HS-5 (cell line): ENCODE measurements at places on chromosomes 5 and 9.

- no peak for DNase-seq
These were observed 35.8 kb downstream of the OTULINL start for GRCh38 chr5:14617441-14617840.

DNA sequence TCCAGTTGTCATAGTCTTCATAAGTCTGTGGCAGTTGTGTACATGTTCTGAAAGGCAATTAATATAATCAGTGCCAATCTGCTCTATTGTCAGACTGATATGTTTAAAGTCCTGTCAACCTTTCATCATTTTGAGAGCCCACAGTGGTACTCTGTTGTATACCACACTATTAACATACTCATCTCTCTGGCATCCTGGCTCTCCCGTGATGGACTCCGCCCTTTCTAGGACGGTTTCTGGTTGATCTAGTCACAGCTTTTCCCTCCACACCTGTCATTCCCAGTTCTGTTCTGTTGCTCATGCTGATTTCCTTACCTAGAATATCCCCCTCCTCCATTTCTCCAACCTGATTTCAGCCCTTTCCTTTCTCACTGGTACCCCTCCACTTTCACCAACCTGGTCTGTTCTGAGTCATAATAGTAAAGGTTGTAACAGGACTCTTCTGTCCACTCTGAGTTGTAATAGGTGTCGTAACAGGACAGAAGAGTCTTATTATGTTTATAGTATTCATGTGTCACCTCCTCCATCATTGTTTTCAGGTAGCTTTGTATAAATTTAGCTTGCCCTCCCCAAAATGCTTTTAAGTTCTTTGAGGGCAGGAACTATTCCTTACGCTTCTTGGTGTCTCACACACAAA, 4.1 kb downstream of the PTCD2 start:
- no peak for DNase-seq

DNA sequence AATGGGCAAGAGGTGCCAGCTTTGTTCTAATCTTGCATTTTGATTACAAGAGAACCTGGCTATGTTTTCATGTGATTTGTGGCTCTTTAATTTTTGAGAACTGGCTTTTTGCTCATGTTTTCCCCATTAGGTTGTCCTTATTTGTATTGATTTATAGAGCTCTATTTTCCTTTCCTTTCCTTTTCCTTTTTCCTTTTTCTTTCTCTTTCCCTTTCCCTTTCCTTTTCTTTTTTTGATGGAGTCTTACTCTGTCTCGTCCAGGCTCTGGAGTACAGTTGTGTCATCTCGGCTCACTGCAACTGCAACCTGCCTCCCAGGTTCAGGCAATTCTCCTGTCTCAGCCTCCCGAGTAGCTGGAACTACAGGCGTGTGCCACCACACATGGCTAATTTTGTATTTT, 55.5 kb downstream of the GPBP1 start:
- DNase-seq, result no peak

GRCh38 chr9:112002847-112003457, 106.3 kb downstream of the UGCG start:
- no peak for DNase-seq

- no peak for DNase-seq
These were observed 13.0 kb upstream of the C9orf72 start for GRCh38 chr9:27586304-27586703.

DNA sequence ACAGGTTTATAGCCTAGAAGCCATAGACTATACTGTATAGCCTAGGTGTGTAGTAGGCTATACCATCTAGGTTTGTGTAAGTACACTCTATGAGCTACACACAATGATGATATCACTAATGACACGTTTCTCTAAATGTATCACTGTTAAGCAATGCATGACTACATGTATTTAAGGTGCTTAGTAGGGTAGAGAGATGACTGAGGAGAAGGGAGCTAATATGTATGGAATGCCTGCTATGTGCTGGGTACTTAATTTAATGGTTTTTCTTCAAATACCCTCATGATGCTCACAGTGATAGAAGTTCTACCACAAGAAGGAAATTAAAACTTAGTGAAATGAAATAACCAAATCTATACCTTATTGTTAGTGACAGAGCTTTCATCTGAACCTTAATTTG, 1785.5 kb downstream of the EFNA5 start:
- DNase-seq, result peak; percentile 34

GRCh38 chr5:168086746-168087145, 204.7 kb upstream of the WWC1 start:
- no peak for DNase-seq

DNA sequence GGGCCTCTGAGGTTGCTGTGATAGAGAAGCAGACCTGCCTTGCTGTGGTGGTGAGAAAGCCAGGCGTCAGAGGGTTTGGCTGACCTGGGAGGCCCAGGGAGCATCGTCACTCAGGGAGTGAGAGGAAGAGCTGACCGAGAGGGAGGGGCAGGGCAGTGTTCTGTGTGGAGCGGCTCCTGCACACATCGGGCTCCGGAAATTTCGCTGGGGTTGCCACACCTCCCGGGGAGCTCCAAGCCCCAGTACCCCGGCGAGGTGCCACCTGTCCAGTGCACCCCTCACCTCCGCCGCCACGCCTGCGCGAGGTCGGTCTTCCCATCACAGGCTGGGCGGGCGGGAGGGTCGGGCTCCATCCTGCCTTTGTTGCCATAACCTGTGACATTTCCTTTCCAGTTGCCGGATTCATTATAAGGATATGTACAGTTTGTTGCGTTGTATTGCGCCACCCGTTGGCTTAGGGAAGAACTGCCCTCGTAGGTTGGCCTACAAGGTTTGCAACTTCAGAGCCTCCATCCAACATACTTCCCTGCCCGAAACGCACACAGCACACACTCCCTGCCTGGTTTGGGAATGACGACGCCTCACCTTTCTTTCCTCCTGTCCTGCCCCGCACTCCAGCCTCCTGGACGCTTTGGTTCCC, 223.2 kb downstream of the CACNA1B start:
- no peak for DNase-seq

GRCh38 chr9:130400870-130401269, 43.9 kb upstream of the ASS1 start:
- DNase-seq, result no peak

GRCh38 chr5:89097103-89097502, 214.1 kb upstream of the MEF2C start:
- DNase-seq, result no peak

- DNase-seq, result no peak
These were observed 8.6 kb upstream of the SV2C start for GRCh38 chr5:76074487-76075065.

GRCh38 chr5:136205061-136205702, 12.2 kb upstream of the SMIM32 start:
- DNase-seq, result no peak

DNA sequence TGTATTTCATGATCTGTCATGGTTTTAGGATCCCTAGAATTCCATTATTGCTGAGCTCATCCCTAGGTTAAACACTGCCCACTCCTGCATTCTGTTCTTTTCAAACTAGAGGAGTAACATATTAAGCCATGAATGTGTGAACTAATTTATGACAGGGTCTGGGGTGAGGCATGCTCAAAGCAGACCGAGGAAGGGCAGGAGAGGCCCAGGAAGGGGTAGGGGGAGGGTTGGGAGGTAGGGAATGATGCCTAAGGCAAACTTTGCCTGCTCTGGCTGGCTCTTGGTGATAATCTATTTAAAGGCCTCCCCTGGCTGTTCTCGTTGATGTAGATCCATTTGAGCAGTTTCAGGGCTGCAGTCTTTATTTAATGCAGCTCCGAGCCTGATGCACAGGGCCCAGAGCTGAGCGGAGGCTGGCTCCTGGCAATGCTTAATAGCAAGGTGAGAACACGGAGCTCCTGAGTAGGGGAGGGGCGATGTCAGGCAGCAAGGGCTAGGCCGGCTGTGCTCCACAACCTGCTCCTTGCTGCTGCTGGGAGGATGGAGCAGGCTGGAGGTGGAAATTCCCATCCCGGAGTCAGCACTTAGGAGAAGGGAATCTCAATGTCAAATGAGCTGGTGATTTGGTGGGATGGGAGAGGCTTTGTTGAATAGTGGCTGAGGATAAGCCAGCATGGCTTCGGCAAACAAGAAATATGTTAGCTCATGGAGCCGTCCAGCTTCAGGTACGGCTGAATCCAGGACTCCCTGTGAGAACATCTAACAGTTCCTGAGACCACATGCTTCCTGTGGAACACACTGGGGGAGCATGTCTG, 73.2 kb upstream of the UNC5A start:
- no peak for DNase-seq

GRCh38 chr5:163434401-163434866, 3.0 kb upstream of the CCNG1 start:
- no peak for DNase-seq

GRCh38 chr9:125910286-125910685, 163.1 kb downstream of the PBX3 start:
- DNase-seq, result no peak

DNA sequence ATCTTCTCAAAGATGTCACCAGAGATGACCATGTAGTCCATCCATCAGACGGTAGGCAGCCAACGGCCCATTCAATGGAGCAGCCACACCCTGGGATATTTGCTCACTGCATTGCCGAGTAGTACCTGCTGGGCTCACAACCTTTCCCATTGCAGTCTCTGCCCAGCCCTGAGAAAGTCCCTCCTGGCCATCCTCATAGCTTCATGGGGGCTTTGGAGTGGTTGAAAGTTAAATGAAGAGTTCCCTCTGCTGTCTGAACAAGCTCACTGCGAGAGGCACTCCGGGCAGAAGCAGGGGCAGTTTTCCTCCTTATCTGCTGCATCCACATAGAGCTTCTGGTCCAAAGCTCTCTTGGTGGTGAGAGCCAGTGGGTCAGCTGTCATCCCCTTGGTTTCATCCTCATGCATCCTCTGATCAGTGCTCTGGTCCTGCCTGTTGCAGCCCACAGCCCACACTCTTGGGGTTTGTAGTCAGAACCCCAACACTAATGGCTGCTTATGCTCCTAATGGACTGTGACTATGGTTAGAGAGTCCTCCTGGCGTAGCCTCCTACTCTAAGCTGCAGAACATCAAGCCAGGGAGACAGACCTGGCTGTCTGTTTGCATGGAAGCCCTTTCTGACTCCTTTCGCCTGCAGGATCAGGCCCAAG, 23.3 kb downstream of the TNFSF8 start:
- DNase-seq, result no peak

- no peak for DNase-seq
These were observed 88.4 kb downstream of the AK8 start for GRCh38 chr9:132789719-132790118.

DNA sequence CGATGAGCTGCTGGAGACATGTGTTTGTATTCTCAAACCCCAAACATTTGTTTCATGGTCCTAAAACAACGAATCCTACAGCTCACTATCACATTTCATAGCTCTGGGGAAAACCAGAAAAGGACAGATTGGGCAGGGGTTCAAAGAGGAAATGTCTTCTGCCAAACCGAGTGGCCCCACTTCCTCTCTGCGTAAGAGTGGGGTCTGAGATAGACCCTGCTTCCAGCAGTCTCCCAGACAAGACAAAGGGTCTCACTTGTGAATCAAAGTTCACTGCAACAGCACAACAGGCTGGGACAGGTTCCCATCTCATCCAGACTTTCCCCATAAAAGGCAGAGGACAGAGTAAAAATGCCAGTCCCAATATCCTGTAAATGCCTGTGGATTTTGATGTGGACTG, 276.2 kb upstream of the SLC24A2 start:
- no peak for DNase-seq

DNA sequence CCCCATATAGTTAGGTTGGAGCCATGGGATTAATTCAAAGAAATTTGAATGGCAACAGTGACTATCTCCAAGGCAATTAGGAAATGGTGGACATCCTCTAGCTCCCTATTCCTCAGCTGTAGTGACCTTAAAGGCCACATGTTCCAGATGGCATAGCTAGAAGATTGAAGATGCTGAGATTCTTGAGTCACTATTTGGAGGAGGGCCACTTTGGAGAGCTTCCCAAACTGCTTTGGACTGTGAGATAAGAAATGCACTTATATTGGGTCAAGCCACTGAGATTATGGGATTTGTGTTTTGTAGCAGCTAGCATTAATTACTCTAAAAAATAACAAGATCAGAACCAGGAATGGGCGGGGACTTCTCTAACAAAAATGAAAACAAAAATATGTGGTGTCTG, 636.2 kb upstream of the CCNG1 start:
- DNase-seq, result no peak

GRCh38 chr5:57779383-57780223, 297.0 kb upstream of the ACTBL2 start:
- peak; percentile 82 for DNase-seq

- DNase-seq, result no peak
These were observed 229.5 kb downstream of the PAPPA start for GRCh38 chr9:116383133-116383532.

- no peak for DNase-seq
These were observed 238.9 kb downstream of the HSPA4 start for GRCh38 chr5:133290669-133291240.

GRCh38 chr5:129125819-129126218, 31.3 kb downstream of the ISOC1 start:
- no peak for DNase-seq

- DNase-seq, result peak; percentile 29
These were observed 251.6 kb upstream of the HAPLN1 start for GRCh38 chr5:83972236-83972635.

- no peak for DNase-seq
These were observed 144.1 kb downstream of the SEC61B start for GRCh38 chr9:99366183-99366582.

- DNase-seq, result no peak
These were observed 108.1 kb downstream of the GABBR2 start for GRCh38 chr9:98600631-98601030.

DNA sequence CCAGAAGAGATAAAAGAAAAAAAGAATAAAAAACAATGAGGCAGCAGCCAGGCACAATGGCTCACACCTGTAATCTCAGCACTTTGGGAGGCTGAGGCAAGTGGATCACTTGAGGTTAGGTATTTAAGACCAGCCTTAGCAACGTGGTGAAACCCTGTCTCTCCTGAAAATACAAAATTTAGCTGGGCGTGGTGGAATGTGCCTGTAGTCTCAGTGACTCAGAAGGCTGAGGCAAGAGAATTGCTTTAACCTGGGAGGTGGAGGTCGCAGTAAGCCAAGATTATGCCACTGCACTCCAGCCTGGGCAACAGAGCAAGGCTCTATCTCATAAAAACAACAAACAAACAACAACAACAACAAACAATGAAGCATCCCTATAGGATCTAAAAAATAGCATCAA, 121.5 kb downstream of the HMHB1 start:
- no peak for DNase-seq

GRCh38 chr5:178765753-178766300, 35.4 kb upstream of the ZNF354A start:
- no peak for DNase-seq

GRCh38 chr5:51381761-51382474, 1.3 kb upstream of the ISL1 start:
- DNase-seq, result no peak

- DNase-seq, result no peak
These were observed 19.9 kb downstream of the VAV2 start for GRCh38 chr9:133971981-133972941.

DNA sequence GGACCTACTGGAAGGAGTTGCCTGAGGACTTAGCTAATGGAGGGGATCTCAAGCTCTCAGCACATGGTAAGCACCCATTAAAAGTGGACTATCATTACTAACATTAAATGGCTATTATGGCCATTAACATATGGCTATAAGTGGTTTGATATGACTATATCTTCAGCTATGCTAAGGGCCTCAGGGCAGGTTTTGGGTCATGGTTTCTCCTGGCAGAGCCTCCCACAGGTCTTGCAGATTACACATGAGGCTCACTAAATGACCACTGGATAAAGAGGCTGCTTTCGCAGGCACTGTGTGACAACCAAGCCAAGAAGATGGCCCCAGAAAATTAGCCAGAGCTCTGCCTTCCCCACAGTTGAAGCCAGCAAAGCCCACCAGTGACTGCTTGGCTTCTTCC, 15.4 kb downstream of the CCNJL start:
- DNase-seq, result no peak
